ENCODE measurements at places on chromosomes 13 and 19.

- DNase-seq: no peak
Measured at GRCh38 chr13:31747291-31747690, 8.0 kb downstream of the RXFP2 start.

- no peak for DNase-seq
Measured at GRCh38 chr13:40564342-40565001, 102.0 kb downstream of the FOXO1 start.

DNA sequence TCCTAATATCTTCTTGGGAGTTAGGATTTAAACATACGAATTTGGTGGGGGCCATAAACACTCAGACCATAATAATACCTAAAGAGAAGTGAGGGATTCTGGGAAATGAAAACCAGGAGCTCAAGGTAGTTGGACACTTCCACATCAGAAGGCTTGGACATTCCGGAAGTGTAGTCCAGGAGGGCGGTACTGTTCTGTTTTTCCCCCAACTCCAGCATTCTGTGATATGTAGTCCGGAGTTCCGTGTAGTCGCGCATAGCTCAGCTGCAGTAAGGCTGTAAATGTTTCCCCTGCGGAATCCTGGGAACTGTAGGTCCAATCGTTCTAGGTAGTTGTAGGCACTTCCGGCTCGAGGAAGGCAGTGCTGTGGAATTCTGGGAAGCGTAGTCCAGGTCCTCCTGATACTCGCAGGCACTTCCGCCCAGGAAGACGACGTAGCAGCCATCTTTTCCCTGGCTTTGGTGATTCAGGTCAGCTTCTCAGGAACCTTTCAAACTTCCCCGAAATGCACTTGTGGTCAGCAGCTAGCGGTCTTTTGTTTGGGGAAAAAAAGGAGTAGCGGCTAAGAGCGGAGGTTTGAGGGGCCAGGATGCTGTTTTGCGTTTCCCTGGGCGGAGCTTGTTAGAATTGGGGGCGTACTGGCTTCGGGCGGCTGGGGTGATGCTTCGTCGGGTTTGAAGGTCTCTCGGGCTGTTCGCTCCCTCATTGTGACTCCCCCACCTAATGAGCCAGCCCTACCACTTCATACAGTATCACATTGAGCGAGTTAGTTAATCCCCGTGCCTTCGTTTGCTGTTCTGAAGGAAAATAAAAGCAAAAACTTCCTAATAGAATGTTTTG, at the start of gene ZNF226:
Gene ZNF226, plus strand, starts transcription at position 428 of the 840 bp plus-strand sequence. CDS start 4,981 bp downstream, outside the sequence.
- peak; percentile 98 for DNase-seq

GRCh38 chr19:5881543-5882299, 11.4 kb upstream of the FUT5 start:
- no peak for DNase-seq

DNA sequence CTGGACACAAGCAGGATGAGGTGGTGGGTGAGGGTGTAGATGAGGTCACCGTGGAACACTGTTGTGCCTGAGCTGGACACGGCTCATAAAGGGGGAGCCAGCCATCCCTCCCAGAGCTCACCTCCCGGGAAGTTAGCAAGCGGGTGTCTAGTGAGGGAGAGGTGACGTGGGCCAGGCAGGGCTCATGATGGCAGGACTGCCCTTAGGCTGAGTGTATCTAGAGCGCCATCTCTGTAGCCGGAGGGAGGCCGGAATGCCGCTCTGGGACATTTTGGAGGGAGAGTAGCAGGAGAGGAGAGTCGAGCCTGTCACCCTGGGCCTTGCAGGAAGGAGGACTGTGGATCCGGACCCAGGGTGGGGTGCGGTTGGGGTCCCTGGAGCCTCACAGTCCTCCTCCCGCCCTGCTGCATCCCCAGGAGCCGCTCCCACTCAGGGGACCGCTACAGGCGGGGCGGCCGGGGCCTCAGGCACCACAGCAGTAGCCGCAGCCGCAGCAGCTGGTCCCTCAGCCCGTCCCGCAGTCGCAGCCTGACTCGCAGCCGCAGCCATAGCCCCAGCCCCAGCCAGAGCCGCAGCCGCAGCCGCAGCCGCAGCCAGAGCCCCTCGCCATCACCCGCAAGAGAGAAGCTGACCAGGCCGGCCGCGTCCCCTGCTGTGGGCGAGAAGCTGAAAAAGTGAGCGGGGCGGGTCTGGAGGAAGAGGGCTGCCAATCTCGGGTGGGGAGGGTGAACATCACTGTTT, 9.2 kb downstream of the ZNF296 start:
- DNase-seq: no peak

- DNase-seq: no peak
Measured at GRCh38 chr13:50627111-50627510, 216.4 kb downstream of the DLEU7 start.

GRCh38 chr13:21365574-21365973, 93.5 kb downstream of the ZDHHC20 start:
- DNase-seq: no peak

DNA sequence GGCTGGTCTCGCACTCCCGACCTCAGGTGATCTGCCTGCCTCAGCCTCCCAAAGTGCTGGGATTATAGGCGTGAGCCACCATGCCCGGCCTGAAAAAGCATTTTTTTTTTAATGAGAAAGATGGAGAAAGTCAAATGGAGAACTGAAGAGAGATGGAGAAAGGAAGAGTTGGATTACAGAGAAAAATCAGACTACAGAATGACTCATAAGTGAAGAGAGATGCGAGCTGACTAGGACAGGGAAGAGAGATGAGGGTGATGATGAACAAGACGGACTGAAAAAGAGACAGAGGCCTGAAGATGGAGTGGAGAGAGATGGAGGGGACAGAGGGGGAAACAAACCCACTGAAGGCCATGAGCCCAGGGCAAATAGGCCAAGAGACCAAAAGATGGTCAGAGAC, 1.5 kb downstream of the DHX34 start:
- DNase-seq: no peak

GRCh38 chr19:17778968-17779929, 15.7 kb upstream of the B3GNT3 start:
- peak; percentile 85 for DNase-seq

- no peak for DNase-seq
Measured at GRCh38 chr19:661427-662196, 1.4 kb downstream of the RNF126 start.

DNA sequence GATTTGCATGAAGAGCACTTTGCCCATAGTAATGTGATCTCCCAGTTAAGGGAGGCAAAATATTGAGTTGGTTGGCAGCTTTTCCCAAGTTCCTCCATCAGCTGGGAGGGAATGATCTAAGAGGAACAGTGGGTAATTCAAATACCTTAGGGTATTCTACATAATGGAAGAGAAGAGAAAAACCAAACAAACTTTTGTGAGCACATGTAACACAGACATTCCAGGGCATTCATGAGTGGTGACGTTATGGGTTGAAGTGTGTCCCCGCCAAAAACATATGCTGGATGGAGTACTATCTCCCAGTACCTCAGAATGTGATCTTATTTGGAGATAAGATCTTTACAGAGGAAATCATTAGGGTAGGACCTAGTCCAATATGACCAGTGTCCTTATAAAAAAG, 220.1 kb downstream of the FOXO1 start:
- no peak for DNase-seq

DNA sequence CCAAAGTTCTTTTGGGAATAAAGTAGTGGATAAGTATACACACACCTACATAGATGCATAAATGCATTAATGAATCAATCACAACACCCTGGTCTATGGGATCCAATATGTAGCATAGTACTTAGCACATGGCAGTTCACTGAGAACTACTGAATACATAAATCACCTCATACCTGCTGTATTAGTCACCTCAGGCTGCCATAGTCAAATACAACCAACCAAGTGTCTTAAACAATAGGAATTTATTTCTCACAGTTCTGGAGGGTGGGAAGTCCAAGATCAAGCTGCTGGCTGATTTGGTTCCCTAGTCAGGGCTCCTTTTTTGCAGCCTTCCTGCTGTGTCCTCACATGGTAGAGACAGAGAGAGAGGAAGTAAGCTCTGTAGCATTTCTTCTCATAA, 228.2 kb downstream of the NHLRC3 start:
- no peak for DNase-seq

DNA sequence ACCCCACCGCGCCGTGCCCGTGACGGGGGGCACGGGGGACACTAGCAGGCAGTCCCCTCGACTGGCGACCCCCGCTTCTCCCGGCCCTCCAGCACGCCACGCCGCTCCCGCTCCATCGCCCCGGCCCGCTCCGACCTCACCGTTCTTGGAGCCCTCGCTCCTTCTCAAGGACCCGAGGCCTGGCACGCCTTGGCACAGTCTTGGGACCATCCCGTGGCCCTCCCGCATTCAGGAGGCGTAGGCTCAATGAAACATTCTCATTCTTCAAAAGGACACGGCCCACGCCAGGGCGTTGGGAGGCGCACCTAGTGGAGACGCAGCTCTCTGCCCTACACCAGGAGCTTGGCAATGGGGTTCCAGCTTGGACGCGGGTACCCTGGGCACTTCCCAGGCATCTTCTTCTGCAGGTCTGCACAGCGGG, 473 bp upstream of the CERS1 start:
- no peak for DNase-seq

DNA sequence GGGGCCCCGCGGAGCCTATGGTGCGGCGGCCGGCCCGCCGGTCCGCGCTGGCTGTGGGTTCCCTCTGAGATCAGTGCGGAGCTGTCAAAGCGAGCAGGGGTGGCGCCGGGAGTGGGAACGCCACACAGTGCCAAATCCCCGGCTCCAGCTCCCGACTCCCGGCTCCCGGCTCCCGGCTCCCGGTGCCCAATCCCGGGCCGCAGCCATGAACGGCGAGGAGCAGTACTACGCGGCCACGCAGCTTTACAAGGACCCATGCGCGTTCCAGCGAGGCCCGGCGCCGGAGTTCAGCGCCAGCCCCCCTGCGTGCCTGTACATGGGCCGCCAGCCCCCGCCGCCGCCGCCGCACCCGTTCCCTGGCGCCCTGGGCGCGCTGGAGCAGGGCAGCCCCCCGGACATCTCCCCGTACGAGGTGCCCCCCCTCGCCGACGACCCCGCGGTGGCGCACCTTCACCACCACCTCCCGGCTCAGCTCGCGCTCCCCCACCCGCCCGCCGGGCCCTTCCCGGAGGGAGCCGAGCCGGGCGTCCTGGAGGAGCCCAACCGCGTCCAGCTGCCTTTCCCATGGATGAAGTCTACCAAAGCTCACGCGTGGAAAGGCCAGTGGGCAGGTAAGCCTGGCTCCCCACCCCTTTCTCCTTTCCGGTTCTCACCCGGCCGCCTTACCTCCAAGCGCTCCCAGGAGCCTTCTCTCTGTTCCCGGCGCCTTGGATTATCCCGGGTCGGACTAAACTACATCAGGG, at the start of gene PDX1:
Gene PDX1, plus strand, starts transcription at position 67 of the 743 bp plus-strand sequence. Its CDS starts 139 bp downstream, at position 206.
- no peak for DNase-seq

DNA sequence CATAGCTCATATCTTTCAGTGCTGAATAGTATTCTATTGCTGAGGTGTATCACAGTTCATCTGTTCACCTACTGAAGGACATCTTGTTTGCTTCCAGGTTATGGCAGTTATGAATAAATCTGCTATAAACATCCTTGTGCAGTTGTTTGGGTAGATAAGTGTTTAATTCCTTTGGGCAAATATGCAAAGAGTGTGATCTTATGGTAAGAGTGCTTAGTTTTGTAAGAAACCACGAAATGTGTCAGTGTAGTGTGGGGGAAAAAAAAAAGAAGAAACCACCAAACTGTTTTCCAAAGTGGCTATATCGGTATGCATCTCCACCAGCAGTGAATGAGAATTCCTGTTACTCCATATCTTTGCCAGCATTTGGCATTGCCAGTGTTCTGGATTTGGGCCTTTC, 93.3 kb downstream of the PIBF1 start:
- DNase-seq: no peak

- DNase-seq: peak; percentile 82
Measured at GRCh38 chr13:107867701-107868661, 347.4 kb downstream of the LIG4 start.

DNA sequence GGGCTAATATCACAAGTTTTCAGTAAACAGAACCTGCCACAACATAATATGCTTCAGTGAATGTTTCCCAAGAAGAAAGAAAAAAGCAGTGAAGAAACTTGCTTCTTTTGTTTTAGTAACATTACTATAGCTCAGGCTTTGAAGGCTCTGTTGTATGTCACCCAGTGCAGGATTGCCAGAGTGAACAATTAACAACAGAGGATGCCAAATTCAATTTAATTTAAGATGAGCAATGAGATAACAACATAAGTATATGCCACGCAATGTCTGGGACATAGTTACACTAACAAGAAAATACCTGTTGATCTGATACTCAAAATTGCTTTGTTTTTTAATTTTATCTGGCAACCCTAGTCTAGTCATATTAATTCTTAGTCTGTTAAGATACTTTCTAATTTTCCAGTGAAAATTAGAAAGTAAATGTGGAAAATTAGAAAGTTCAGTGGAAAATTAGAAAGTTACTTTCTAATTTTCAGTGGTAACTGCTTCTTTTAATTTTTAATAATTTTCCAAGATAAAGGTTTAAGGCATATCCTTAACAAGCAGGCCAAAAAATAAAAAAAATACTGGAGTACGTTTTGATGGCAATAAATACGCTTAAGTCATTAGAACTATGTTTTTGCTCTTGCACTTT, 336.3 kb downstream of the SLITRK6 start:
- DNase-seq: peak; percentile 92

- DNase-seq: no peak
Measured at GRCh38 chr13:107422421-107422820, 792.9 kb downstream of the LIG4 start.

DNA sequence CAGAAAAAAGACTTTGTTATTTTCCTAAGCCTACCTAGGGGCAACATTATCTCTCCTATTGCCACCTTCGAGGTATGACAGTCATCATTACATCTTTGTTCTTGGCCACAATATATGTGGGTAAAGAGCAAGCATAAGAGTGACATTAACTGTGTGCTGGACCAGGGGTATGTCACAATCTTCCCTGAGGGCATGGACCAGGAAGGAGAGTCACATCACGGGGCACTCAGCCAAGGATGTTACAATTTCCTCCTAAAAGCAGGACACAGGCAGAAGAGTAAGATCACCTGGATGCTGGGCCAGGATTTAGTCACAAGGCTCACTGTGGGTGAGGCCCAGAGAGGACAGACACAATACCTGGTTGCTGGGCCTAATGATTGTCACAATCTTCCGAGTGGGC, 53.0 kb upstream of the ZNF728 start:
- no peak for DNase-seq

DNA sequence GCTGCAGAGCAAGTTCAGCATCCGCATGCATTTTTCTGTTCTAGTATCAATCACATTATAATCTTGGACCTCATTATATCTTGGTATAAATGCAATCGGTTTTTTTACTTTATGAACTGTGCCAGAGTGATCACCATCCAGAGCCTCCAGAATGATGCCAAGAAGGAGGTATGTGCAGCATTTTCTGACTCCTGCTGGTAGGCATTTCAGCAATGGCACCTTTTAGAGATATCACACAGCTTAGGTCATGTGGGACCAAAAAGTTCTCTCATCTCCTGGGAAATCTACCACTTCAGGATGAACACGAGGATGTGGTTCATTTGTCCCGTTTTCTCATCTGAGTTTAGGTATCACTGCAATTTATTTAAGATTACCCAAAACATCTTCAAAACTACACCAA, 220.4 kb downstream of the VWA8 start:
- DNase-seq: no peak
